Neural crest cell (in vitro differentiated cells): ENCODE measurements at places on chromosomes 5 and 9. TPM values are rescaled to one million over a fixed set of nuclear protein-coding genes. Genes with fewer than 3 reads are reported as not detected.

The IFNA21 gene
- total RNA-seq = not detected in 2 replicates

- H3K27me3 ChIP-seq = no peaks in the 10 kb centered on the region
- no peaks in the 10 kb centered on the region for H3K4me1 ChIP-seq
- H3K27ac ChIP-seq = no peak overlapping the region
- no peaks in the 10 kb centered on the region for H3K36me3 ChIP-seq
These were observed 591.5 kb downstream of the RAB3C start for GRCh38 chr5:59174248-59174844.

The OSMR gene
- 2.7 and 2.8 TPM in 2 replicates for total RNA-seq

DNA sequence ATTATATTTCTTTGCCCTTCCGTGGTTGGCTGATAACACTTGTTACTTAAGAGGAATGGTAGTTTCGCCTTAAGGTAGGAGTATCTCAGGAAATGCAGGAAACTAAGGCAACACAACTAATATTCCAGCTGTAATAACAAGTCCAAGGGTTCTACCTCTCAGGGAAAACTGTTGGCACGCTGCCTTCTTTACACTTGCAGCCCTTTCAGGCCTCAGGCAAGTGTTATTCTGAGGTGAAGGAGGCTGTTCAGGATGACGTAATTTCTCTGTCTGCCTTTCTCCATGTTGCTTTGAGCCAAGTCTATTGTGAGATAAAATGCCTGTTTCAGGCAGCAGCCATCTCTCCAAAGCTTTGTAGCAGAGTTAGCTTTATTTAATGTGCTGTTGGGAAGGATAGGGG is 38.0 kb downstream of the VCAN start:
- H3K4me3 ChIP-seq = no peak overlapping the region
- peak overlapping the region; percentile 65 for H3K27ac ChIP-seq
- H3K36me3 ChIP-seq = peaks cover 32% of the 10 kb centered on the region
- H3K4me1 ChIP-seq = peaks cover 28% of the 10 kb centered on the region

The LCN1 gene
- total RNA-seq = not detected in 2 replicates

- DNase-seq = no peak
- no peaks in the 10 kb centered on the region for H3K36me3 ChIP-seq
- peak overlapping the region; percentile 86 for H3K27ac ChIP-seq
- no peak overlapping the region for H3K4me3 ChIP-seq
- H3K4me1 ChIP-seq = peaks cover 28% of the 10 kb centered on the region
These were observed 28.4 kb downstream of the ZDHHC11B start for GRCh38 chr5:756171-756570.

The CCL28 gene
- not detected in 2 replicates for total RNA-seq

The BSPRY gene
- not detected in 2 replicates for total RNA-seq

The WDR38 gene
- total RNA-seq = not detected in 2 replicates

The CARD9 gene
- total RNA-seq = 1.3 and 1.4 TPM in 2 replicates

The PRELID1 gene
- total RNA-seq = 169 and 180 TPM in 2 replicates

DNA sequence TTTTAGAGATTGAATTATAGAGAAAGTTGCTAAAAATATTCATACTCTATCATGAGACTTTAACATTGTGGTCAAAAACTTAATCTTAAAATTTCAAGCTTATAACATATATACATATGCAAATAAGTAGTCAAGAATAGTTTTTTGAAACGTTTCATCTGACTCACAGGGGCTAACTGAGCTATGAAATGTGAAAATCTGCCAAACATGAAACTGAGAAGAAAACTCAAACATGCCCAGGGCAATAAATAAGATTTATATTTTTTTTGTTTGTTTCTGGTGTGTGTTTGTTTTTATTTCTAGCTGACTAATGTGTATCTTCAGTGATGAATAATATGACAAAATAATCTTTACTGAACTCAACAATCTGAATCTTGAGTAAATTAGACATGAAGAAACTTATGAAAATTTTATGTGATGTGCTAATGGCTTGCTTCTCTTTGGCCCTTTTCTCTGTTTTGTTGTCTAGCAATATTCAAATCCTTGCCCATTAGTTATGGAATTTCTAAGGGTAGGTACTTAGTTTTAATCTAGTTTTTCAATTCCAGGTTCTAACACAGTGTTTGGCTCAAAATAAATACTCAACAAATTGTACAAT is 99.9 kb downstream of the FAM174A start:
- no peaks in the 10 kb centered on the region for H3K4me1 ChIP-seq
- no peak overlapping the region for H3K4me3 ChIP-seq
- no peak for DNase-seq
- H3K27me3 ChIP-seq = no peaks in the 10 kb centered on the region
- no peaks in the 10 kb centered on the region for H3K36me3 ChIP-seq
- H3K27ac ChIP-seq = no peak overlapping the region

DNA sequence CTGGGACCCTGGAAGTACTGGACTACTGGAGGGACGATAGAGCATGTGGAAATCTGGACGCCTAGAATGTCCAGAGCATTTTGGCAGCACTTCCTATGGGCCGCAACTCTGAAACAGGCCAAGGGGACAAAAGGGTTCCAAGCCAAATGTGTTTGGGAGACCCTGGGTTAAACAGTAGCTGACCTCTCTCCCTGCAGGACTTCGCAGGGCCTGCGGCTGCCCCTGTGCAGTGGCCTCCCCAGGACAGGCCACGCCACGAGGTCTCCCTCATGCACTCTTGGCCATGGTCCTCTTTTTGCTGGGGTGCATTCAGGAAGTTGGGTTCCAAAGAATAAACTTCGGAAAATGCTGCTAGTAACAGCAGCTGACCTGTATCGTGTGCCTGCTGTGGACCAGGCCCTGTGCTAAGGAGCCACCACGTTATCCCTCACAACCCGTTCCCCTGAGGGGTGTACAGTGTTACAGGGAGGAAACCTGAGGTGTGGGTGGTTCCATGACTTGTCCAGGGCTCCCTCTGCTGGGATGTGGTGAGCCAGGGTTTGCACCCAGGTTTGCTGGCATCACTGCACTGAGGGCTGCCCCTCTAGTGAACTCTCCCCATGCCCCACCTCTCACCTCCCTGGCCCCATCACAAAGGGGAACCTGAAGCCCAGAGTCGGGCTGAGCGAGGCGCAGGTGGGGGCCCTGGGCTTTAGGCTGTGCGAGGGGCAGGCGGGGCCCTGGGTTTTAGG is 79.4 kb downstream of the AMBP start:
- no peak for DNase-seq
- H3K4me1 ChIP-seq = peaks cover 14% of the 10 kb centered on the region
- H3K27ac ChIP-seq = no peak overlapping the region
- H3K27me3 ChIP-seq = no peaks in the 10 kb centered on the region
- peaks cover 2% of the 10 kb centered on the region for H3K36me3 ChIP-seq
- no peak overlapping the region for H3K4me3 ChIP-seq

The MSMP gene
- not detected in 2 replicates for total RNA-seq

- H3K4me3 ChIP-seq = no peak overlapping the region
- peaks cover 7% of the 10 kb centered on the region for H3K4me1 ChIP-seq
- H3K36me3 ChIP-seq = no peaks in the 10 kb centered on the region
- H3K27ac ChIP-seq = no peak overlapping the region
These were observed 21.2 kb upstream of the WDR41 start for GRCh38 chr5:77513321-77513720.

GRCh38 chr5:73960023-73960422 is 334.0 kb downstream of the ARHGEF28 start:
- no peak overlapping the region for H3K27ac ChIP-seq
- no peaks in the 10 kb centered on the region for H3K27me3 ChIP-seq
- no peaks in the 10 kb centered on the region for H3K36me3 ChIP-seq
- no peak overlapping the region for H3K4me3 ChIP-seq
- no peak for DNase-seq

- no peaks in the 10 kb centered on the region for H3K4me1 ChIP-seq
- DNase-seq = no peak
- peak within 1 kb of the TSS; percentile 57 for H3K4me3 ChIP-seq
- H3K36me3 ChIP-seq = no peaks in the 10 kb centered on the region
These were observed at the start of gene LRRC26 for GRCh38 chr9:137169896-137170358. TSS of gene LRRC26 (minus strand) at chr9:137170051. CDS start at chr9:137169943, 108 bp downstream.

The ABLIM3 gene
- total RNA-seq = 2.4 and 3.0 TPM in 2 replicates

GRCh38 chr5:159034083-159034824 is 65.5 kb downstream of the EBF1 start:
- peaks cover 7% of the 10 kb centered on the region for H3K36me3 ChIP-seq
- H3K4me3 ChIP-seq = no peak overlapping the region
- peaks cover 54% of the 10 kb centered on the region for H3K4me1 ChIP-seq

DNA sequence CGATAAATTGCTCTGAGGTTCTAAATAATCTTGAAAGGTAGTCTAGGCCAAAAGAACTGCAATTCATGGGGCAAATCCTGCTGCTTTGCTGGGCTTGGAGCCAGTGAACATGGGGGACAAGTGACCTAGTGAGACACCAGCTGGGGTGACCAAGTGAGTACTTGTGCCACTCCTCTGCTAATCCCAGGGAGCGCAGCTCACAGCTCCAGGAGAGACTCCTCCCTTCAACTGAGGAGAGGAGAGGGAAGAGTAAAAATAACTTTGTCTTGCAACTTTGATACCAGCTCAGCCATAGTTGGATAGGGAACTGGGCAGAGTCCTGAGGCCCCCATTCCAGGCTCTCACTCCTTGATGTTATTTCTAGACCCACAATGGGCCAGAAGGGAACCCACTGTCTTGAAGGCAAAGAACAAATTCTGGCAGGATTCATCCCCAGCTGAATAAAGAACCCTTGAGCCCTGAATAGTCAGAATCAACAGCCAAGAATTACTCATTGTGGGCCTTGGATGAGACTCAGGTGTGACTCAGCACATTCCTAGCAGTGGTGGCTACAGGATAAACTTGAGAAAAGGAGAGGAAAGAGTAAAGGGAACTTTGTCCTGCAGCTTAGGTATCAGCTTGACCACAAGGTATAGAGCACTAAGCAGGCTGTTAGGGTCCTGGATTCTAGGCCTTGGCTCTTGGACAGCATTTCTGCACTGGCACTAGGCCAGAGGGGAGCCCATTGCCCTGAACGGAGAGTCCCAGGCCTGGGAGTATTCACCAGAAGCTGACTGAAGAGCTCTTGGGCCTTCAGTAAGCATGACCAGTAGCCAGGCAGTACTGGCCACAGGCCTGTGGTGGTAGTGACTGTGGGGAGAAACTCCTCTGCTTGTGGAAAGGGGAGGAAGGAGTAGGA is 288.3 kb upstream of the CDH18 start:
- no peak overlapping the region for H3K27ac ChIP-seq
- no peak for DNase-seq

The GFI1B gene
- not detected in 2 replicates for total RNA-seq

DNA sequence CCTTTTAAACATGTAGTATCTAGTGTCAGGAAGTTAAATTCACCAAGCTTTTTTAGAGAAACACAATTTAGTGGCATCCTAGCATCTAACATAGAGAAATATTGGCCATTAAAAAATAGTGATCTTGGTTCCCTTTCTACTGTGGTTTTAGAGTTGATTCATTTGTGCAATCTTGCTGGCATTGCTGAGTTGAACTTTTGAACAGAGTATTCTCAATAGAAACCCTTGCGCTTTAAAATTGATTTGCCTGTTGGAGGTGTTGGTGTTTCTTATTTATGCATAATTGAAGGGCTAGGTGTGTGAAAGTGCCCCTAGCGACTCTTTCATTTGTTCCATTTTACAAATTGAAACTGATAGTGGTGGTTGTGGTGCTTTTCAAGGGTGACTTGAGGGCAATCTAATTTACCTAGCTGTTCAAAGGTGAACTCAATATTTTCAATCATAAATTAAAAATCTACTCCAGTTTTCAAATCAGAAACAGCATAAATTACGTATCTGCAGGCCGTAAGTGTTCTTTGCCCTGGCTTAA is 73.0 kb upstream of the MPDZ start:
- H3K27me3 ChIP-seq = no peaks in the 10 kb centered on the region
- no peaks in the 10 kb centered on the region for H3K36me3 ChIP-seq
- H3K4me1 ChIP-seq = no peaks in the 10 kb centered on the region
- H3K27ac ChIP-seq = no peak overlapping the region
- no peak overlapping the region for H3K4me3 ChIP-seq
- no peak for DNase-seq

DNA sequence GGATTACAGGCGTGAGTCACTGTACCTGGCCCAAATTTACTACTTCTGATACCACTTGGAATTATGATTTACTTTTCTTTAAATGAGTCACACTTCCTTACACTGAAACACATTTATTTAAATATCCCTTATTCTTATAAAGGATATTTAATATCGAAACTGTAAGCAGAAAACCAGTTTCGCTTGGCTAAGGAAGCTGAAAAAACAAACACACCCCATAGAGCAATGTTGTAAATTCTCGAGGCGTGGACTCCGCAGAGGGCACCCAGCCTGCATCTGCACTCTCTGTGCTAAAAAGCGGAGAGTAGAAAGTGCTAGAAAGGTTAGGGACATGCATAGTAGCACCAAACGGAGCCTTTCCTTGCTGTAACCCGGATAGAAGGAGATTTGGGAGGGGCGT is 86.5 kb downstream of the HMCN2 start:
- no peak overlapping the region for H3K4me3 ChIP-seq
- H3K27me3 ChIP-seq = no peaks in the 10 kb centered on the region
- H3K4me1 ChIP-seq = no peaks in the 10 kb centered on the region
- no peak overlapping the region for H3K27ac ChIP-seq
- no peak for DNase-seq

DNA sequence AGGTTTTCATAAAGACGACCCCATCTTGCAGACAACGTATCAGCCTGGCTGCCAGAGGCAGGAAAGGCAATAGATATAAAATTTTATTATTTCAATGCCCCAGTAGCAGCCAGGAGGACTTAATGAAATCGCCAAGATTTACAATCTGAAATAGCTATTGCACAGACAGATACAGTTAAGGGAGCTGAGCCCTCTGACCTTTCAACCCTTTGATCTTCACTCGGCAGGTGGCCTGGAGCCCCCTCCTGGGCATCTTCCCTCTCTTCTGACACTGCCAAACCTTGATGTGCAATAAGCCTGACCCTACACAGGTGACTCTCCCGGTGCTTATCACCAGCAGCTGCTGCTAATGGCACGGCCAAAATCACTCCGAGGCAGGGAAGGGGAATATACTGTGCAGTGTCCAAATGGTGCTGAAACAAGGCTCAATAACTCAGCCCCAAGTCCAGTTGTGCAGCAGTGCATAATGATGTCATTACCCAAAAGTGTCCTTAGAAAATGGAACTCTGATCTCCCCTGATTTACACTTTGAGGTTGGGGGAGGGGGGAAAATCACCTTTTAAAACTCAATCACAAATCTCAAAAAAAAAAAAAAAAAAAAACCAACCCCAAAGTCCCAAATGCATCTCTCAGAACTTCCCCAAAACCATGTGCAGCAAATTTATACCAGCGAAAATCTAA is 242.0 kb downstream of the CRB2 start:
- no peaks in the 10 kb centered on the region for H3K27me3 ChIP-seq
- no peak overlapping the region for H3K4me3 ChIP-seq
- no peaks in the 10 kb centered on the region for H3K36me3 ChIP-seq
- peaks cover 13% of the 10 kb centered on the region for H3K4me1 ChIP-seq
- DNase-seq = no peak

- H3K4me3 ChIP-seq = no peak overlapping the region
- H3K27me3 ChIP-seq = no peaks in the 10 kb centered on the region
- H3K4me1 ChIP-seq = peaks cover 28% of the 10 kb centered on the region
- no peak for DNase-seq
- no peak overlapping the region for H3K27ac ChIP-seq
- peaks cover 3% of the 10 kb centered on the region for H3K36me3 ChIP-seq
These were observed 667.4 kb upstream of the SEMA6A start for GRCh38 chr5:117242028-117242427.

DNA sequence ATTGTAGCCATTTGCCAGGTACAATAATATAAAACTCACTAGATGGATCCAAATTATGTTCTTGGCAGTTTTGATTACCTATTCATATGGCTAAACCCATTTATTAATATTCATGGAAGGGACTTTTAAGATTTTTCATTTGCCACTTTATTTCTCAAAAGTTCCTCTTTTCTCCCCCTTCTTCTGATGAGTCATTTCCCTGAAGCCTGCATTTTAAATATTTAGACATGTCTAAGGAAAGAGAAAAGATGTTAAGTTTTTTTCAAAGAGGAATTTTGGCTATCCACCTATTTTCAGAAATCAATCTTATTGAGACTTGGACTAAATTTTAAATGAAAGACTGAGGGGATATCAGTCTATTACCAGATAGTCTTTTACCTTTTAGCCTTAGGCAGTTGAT is 1189.4 kb downstream of the EFNA5 start:
- no peaks in the 10 kb centered on the region for H3K36me3 ChIP-seq
- H3K4me1 ChIP-seq = no peaks in the 10 kb centered on the region
- DNase-seq = no peak
- no peak overlapping the region for H3K27ac ChIP-seq
- no peaks in the 10 kb centered on the region for H3K27me3 ChIP-seq
- H3K4me3 ChIP-seq = no peak overlapping the region
